ENCODE measurements at places on chromosomes 13 and 19. TPM values are rescaled to one million over a fixed set of nuclear protein-coding genes. Genes with fewer than 3 reads are reported as not detected.

The GPC5 gene
- 0.94 TPM for polyA plus RNA-seq

DNA sequence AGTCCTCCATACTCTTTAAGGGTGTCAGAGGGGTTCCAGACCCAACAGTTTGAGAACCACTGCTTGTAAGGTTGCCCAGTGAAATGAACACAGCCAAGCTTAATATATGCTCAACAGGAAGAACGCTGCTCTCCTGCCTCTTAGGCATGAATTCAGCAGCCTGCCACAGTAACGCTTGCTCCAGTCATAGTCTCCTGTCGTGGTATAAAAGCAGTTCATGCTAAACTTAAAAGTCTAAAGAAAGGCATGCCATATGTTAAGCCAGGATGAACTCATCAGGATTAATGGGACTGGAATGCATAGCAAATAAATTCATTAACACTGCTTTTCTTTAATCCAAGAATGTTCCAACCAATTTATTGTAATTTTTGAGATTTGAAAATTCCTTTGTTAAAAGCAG lies 38.7 kb downstream of the SLC7A1 start:
- DNase-seq = no peak
- H3K4me3 ChIP-seq = no peak overlapping the region
- no peak overlapping the region for H3K27ac ChIP-seq
- H3K36me3 ChIP-seq = peaks cover 10% of the 10 kb centered on the region
- H3K27me3 ChIP-seq = no peaks in the 10 kb centered on the region

DNA sequence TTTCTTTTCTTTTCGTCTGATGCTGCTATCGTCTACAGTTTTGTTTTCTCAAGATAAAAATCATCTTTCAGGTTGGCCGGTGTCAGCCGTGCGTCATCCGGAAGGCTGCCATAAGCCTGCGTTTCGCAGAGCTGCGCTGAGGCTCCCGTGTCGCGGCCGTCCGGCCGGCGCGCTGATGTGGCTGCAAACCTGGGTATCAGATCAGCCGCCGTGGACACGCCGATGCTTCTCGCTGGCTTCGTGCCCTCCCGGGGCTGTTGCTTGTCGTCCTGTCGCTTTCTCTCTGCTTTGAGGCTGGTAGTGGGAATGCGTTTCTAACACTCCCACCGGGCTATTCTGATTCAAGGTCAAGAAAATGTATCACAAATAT lies 45.9 kb upstream of the TFDP1 start:
- no peaks in the 10 kb centered on the region for H3K4me1 ChIP-seq
- H3K4me3 ChIP-seq = no peak overlapping the region
- DNase-seq = no peak

GRCh38 chr13:53568491-53568890 lies 539.9 kb downstream of the OLFM4 start:
- H3K4me3 ChIP-seq = no peak overlapping the region
- H3K27me3 ChIP-seq = no peaks in the 10 kb centered on the region
- no peak for DNase-seq
- no peak overlapping the region for H3K27ac ChIP-seq

- DNase-seq = no peak
- no peaks in the 10 kb centered on the region for H3K27me3 ChIP-seq
- H3K27ac ChIP-seq = no peak overlapping the region
- H3K4me3 ChIP-seq = no peak overlapping the region
Observed at GRCh38 chr13:99842405-99842804, 129.2 kb downstream of the ZIC5 start.

The CEACAM1 gene
- not detected for polyA plus RNA-seq

DNA sequence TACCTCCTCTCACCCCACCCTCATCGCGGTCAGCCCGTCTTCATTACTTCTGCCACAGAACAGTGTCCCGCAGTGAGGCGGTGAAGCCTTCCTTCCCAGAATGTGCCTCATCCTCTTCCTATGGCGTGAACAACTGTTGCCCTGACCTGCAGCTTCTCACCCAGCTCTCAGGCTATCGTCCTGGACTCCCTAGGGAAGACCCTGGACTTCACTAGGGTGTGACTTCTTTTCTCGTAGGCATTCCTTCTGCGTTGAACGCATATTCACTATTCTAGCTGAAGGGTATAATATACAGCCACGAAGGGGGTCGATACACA lies 982 bp downstream of the ZNF865 start:
- peaks cover 5% of the 10 kb centered on the region for H3K4me1 ChIP-seq
- peak overlapping the region; percentile 76 for H3K4me3 ChIP-seq
- H3K36me3 ChIP-seq = peaks cover 17% of the 10 kb centered on the region
- H3K27me3 ChIP-seq = no peaks in the 10 kb centered on the region

DNA sequence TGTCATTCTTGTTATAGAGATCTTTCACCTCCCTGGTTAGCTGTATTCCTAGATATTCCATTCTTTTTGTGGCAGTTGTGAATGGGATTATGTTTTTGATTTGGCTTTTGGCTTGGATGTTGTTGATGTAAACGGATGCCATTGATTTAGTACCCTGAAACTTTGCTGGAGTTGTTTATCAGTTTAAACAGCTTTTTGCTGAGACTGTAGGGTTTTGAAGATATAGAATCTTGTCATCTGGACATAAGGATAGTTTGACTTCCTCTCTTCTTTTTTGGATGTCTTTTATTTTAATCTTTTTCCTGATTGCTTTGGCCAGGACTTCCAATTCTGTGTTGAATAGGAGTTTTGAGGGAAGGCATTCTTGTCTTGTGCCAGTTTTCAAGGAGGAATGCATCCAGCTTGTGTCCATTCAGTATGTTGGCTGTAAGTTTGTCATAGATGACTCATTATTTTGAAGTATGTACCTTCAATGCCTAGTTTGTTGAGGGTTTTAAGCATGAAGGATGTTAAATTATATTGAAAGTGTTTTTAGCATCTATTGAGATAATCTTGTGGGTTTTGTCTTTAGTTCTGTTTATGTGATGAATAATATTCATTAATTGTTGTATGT lies 16.8 kb downstream of the ZNF431 start:
- no peaks in the 10 kb centered on the region for H3K27me3 ChIP-seq
- peaks cover 12% of the 10 kb centered on the region for H3K36me3 ChIP-seq
- H3K4me1 ChIP-seq = no peaks in the 10 kb centered on the region
- H3K4me3 ChIP-seq = no peak overlapping the region

DNA sequence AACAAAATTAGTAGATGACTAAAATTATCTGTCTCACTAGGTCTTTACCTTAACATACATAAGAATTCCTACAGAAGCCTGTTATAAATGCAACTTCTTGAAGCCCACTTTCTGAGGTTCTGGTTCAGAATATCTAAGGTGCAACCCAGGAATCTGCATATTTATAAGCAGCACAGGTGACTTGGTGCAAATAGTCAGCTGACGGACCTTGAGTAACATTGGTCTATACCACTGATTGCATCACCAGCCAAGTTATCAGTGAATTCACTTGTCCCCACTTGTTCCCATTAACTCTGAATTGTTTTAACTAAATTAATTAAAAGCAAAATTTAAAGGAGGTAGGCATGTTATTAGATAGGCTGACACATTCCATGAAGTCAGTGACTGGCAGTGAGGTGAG lies 109.9 kb downstream of the FRY start:
- H3K4me1 ChIP-seq = 0 out of 2 replicates have a peak, but pooled peaks cover 6% of the 10 kb centered on the region
- no peak for DNase-seq
- H3K4me3 ChIP-seq = no peak overlapping the region
- H3K27me3 ChIP-seq = no peaks in the 10 kb centered on the region
- H3K27ac ChIP-seq = no peak overlapping the region
- peaks cover 2% of the 10 kb centered on the region for H3K36me3 ChIP-seq

The FBXO17 gene
- 20.7 TPM for polyA plus RNA-seq
